CD14-positive monocyte (primary cell): ENCODE measurements at places on chromosomes 13 and 19.

DNA sequence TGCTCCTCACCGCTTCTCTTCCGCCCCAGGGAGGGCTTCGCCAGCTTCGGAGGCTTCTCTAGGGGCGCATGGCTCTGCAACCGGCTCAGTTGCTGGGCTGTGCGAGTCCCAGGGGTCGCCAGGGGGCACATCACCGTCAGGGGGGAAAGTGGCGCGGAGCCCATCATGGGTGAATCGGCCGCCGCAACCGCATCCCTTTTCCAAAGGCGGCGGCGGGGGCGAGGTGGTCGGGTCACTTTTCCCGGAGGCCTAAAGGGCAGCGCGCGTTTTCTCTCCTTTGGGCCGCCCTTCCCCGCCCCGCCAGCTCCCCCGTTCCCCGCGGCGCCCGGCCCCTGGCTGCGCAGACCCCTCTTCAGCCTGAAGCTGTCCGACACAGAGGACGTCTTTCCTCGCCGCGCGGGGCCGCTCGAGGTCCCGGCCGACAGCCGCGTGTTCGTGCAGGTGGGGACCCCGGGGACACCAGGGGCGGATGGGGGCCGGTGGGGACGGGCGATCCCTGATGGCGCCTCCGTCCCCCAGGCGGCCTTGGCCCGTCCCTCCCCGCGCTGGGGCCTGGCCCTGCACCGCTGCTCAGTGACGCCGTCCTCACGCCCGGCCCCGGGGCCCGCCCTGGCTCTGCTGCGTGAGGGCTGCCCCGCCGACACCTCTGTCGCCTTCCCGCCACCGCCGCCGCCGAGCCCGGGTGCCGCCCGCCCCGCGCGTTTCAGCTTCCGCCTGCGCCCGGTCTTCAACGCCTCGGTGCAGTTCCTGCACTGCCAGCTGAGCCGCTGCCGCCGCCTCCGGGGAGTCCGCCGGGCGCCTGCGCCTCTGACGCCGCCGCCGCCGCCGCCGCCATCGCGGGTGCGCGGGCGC lies 1.7 kb downstream of the TGFBR3L start:
- DNase-seq, result peak; percentile 31

DNA sequence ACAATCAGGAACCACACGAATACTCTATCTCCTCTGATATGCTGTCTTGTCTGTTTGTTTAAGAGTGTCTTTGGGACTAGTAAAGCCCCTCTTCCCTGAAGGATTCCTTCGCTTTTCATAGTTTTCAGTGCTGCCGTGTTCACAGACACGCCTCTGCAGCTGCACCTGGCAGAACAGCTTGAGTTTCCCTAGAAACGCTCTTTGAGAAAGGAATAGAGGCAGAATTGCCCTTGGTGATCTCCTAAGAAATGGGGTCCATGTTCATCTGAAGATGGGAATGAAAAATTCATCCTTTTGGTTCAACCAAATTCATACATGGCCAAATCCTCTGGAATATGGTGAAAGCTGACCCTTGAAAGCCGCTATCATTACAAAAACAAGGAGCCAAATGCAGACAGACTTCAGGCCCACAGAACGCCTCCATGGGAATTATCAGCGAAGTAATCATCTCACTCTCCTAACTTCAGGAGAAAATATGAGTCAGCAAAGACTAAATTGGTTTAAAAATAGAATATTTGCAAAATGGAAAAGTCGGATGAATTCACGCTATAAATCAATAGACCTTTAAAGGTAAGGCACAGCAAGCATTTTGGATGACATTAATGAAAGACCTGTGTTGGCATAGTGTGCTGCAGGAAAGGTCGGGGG lies 5.5 kb downstream of the SACS start:
- DNase-seq, result no peak

DNA sequence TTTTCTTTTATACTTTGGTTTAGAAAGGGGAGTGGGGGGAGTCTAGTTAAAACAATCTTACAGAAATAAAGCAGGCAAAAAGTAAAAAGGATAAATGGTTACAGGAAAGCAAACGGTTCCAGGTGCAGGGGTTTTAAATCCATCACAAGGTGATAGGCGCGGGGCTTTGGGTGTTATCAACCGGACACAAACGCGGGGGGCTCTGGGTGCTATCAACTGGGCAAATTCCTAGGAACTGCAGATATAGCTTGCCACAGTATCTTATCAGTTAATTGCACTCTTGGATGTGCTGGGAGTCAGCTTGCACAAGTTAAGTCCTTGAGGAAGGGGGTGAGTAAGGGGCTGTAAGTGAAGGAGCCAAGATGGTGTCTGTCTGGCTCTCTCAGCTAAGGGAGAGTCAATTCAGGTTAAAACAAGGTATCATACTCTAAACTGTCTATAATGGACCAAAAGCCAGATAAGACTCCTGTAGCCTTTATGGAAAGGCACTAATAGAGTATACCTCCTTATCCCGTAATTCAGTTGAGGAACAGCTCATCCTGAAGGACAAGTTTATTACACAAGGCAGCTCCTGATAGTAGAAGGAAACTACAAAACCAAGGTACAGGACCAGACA lies 32.6 kb upstream of the ZSCAN5A start:
- no peak for DNase-seq

- DNase-seq, result no peak
Observed at GRCh38 chr13:73168226-73168952, 109.6 kb downstream of the KLF5 start.

DNA sequence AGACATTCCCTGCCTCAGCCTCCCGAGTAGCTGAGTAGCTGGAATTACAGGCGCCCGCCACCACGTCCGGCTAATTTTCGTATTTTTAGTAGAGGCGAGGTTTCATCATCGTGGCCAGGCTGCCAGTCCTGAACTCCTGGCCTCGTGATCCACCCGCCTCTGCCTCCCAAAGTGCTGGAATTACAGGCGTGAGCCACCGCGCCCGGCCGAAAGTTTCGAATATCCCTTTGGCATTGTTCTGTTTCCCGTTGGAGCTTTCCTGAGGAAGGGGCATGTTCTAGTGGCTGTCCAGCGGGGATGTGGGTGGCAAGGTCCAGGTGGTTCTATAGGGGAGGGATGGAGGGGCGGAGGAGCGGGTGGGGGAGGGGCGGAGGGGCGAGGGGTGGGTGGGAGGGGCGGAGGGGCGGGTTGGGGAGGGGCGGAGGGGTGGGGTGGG lies 2.1 kb upstream of the BSG start:
- DNase-seq, result no peak

- no peak for DNase-seq
Observed at GRCh38 chr19:41192574-41193429, at the start of gene CYP2S1. Gene CYP2S1 (plus strand): TSS chr19:41193219. CDS start chr19:41193265, 46 bp downstream.

DNA sequence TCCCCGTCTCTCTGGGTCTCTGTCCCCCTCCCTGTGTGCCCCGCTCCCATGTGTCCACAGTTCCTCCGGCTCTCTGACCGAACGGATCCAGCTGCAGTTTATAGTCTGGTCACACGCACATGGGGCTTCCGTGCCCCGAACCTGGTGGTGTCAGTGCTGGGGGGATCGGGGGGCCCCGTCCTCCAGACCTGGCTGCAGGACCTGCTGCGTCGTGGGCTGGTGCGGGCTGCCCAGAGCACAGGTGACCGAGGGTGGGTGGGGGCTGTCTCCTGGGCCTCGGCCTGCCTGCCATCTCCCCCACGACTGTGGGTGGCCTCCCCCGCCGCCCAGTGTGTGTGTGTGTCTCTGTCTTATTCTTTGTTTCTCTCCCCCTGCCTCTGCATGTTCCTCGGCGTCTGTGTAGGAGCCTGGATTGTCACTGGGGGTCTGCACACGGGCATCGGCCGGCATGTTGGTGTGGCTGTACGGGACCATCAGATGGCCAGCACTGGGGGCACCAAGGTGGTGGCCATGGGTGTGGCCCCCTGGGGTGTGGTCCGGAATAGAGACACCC lies 10.3 kb downstream of the TRPM4 start:
- DNase-seq, result no peak

DNA sequence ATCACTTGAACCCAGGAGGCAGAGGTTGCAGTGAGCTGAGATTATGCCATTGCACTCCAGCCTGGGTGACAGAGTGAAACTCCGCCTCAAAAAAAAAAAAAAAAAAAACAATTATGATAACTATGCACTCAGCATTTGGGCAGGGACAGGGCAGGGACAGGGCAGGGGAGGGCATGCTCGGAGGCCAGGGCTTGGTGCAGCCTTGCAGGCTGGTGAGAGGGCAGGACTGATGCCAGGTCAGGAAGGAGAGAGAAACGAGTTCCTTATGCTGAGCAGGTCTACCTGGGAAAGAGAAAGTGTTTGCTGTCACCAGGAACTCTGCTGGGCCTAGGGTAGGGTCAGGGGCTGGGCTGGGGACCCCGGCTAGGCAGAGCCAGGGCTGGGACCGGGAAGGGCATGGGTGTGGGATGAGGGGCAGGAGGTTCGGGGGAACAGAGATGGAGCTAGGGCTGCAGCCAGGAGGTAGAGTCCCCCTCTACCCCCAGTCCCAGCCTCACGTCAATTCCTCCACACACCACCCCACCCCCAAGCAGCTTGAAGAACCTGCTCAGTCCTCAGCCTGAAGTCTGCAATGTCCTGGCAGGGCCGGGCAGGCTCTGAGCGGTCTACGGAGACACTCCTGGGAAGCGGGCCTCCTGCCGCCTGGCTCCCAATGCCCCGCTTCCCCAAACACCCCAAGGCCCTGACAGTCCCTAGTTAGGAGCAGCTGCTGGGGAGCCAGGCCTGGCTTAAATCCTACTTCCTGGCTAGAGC lies 2.8 kb downstream of the FXYD3 start:
- no peak for DNase-seq

GRCh38 chr19:44476559-44477408 lies 23.5 kb downstream of the ZNF180 start:
- no peak for DNase-seq

DNA sequence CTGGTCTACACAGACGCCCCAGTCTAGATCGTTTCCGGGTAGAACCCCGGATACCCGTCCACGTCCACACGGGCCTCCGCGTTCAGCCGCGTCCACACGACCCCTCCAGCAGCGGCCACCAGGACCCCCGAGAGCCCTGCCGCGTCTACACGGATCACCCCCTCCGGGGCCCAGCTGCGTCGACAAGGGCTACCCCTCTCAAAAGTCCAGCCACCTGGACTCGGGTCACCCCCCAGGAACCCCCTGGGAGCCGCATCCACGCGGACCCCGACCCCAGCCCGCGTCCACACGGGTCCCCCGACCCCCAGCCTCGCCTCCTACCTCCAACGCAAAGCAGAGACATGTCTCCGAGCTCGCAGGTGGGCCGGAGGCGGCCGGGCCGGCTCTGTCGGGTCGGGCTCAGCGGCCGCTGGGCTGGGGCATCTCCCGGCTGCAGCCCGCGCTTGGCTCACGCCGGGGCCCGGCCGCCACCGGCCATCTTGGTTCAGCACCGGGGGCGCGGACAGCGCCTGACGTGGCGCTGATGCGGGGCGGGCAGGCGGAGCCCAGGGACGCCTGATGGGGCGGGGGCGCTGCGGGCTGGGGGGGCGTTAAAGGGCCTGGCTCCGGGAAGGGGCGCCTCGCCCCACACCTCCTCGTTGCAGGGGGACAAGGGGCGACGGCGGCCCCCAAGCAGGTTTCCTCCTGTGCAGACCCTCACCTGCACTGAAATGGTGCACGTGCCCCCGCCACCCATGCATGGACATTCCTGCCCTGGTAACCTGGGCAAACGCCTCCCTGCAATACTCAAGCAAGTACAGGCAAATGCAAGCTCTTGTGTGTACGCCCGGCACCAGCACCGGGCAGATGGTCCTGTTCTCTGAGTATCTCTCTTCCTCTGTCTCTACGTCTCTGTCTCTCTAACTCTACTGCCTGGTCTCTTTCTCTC lies at the start of gene UNC13A:
UNC13A (minus strand) TSS at position 498 of the 928 bp plus-strand sequence; CDS start at position 343, 155 bp downstream.
- no peak for DNase-seq

GRCh38 chr13:46158983-46159382 lies 23.0 kb downstream of the LCP1 start:
- DNase-seq, result no peak

DNA sequence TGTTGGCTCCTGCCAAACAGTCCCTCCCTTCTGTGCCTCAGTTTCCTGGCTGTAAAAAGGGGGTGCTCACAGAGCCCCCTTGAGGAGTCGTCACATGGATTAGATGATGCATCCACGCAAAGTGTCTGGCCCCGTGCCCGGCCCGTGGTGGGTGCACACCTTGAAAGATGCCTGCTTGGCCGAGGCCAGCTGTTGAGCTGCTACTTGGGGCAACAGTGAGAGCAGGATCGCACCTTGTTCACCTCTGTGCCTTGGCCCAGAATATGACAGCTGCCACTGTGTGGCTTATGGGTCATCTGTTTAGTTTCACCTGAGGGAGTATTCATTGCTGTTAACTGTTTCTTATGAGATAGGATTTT lies 17.7 kb downstream of the CRTC1 start:
- no peak for DNase-seq

DNA sequence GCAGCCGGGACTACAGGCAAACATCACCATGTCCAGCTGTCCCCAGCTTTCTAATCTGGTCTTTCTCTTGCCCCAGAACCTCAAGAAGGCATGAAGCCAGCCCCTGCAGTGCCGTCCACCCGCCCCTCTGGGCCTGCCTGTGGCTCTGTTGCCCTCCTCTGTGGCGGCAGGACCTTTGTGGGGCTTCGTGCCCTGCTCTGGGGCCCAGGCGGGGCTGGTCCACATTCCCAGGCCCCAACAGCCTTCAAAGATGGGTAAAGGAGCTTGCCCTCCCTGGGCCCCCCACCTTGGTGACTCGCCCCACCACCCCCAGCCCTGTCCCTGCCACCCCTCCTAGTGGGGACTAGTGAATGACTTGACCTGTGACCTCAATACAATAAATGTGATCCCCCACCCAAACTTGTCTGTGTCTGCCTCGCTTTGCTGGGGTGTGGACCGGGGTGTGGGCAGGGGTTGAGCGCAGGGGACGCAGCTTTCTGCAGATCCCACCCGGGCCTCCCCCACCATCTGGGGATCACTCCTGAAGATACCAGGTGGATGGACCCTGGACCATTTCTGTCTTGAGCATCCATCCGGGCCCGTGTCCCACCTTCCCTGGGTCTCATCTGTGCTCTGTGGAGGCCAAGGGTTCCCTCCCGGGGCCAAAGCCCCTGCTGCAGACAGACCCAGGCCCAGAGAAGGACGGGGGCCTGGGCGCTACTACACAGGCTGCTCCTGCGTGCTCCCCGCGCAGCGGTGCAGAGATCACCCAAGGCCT lies 15.3 kb downstream of the PRKCSH start:
- no peak for DNase-seq

- DNase-seq, result no peak
Observed at GRCh38 chr19:1651568-1652291, 685 bp downstream of the TCF3 start.

- peak; percentile 32 for DNase-seq
Observed at GRCh38 chr19:18700501-18701249, 17.2 kb downstream of the CRTC1 start.

DNA sequence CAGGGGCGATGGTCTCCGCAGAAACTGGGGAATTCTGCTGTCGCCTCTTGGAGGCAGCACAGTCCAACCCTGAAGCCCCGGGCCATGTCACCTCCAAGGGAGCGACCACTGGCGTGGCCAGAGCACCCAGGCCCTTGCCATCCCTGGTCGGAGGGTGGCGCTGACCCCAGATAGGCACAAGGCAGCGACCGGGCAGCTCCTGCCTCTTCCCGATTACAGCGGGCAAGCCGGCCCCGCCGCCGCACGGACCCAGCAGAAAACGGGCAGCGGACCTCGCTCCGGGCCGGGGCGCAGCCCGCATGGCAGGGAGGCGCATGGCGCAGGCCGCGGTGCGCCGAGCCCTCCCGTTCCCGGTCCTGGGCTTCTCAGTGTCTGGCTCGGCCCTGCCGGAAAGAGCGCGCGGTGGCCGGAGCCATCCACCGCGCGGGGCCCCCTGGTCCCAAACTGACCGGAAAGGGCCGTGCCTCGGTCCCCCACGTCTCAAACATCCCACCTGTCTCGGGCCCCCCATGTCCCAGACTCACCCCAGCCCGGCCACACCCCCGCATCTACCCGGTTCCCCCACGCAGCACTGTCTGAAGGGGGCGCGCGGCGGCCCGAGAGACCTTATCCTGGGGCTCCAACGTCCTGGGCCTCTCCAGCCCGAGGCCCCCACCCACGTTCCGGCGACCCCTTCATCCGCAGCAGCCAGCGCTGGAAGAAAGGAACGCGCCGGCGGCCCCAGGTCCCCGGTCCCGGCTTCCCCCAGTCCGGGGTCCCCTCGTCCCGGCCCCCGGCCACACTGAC lies 727 bp downstream of the CERS1 start:
- peak; percentile 49 for DNase-seq
